ENCODE measurements at places on chromosomes 5 and 9.

DNA sequence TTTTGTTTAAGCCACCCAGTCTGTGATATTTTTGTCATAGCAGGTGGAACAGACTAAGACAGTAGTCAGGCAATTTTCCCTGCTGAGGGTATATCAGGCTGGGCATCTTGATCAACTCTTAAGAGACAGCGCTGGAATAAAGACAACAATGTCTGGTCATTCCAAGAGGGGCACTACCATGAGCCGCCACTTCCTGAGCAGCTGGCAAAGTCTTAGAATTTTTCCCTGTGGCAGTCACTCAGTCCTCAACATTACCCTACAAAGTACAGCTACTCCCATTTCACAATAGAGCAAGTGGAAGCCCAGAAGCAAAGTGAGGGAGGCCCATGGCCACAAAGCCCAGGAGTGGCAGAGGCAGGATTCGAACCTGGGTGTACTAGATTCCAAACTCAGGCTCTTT is 74.8 kb downstream of the SH3PXD2B start:
- no peak for DNase-seq

DNA sequence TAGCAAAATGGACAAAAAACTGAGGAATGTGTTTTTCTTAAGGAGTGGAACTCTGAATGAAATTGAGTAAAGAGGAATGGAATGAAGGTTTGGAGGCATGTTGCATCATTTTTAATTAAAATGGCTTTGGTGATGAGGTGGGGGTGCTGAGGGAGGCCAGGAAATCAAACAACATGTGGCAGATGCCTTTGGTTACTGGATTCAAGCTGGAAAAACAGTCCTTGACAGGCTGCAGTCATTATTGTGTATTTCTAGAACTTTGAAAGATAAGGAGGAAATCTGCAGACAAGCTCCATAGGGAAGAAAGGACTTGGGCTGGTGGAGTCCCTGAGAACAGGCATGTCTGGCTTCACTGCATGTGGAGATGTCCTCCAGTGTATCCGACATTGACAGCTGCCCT is 203.5 kb upstream of the HAPLN1 start:
- no peak for DNase-seq

GRCh38 chr9:14051419-14051818 is 262.5 kb downstream of the NFIB start:
- no peak for DNase-seq

DNA sequence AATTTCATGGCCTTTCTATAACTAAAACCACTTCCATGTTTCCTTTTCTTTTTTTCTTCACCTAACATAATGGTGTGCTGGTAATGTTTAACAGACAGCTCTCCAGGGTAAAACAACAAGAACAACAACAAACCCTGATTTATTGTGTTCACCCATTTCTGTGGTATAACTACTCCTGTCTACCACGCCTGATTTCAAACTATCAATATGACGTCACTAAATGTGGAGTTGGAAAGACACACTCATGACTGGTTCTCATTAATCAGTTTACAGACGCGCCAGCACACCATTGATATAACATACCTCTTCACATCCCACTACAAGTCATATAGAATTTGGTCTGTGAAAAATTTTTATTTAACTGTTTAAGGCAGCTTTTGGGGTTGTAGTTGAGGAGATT is 142.9 kb downstream of the ARRDC3 start:
- DNase-seq, result no peak

DNA sequence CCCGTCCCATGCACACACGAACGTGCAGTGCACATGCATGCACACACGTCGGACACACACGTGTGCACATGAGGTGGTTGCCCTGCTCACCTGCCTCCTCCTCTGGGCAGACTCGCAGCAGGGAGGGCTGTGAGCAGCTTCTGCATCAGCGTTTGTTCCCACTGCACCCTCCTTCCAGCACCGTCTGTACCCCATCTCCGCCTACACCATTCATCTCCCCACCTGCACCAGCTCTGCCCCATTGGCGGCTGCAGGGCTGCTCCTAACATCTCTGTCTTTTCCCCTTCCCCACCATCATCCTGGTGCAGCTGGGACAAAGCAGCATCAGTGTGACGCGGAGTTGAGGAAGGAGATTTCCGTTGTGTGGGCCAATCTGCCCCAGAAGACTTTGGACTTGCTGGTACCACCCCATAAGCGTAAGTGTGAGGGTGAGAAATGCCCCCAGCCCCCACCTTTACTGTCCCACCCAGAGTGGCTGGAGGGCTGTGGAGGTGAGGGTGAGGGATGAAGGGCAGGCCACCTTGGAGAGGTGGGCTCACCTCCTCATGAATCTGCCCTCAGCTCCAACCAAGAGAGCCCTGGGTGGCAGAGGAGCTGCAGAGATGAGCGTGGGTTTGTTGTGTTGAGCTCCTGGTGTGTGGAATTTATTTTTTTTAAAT is 234.6 kb downstream of the CACNA1B start:
- no peak for DNase-seq

DNA sequence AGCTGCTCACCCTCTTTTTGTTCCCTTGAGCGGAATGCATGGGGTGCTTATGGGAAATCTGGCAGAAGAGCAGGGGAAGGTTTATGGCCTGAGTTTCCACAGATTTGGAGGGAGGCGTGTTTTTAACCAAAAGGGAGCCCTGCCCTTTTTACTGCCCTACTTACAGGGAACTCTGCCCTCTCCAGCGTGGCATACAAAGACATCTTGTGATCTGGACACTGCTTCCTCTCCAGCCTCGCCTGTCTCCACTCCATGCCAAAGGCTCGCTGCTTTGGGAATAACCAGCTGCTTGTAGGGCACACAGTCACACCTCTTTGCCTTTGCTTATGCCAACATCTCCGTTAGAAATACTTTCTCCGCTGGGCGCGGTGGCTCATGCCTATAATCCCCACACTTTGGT is 314.2 kb downstream of the ARHGAP26 start:
- DNase-seq, result no peak

DNA sequence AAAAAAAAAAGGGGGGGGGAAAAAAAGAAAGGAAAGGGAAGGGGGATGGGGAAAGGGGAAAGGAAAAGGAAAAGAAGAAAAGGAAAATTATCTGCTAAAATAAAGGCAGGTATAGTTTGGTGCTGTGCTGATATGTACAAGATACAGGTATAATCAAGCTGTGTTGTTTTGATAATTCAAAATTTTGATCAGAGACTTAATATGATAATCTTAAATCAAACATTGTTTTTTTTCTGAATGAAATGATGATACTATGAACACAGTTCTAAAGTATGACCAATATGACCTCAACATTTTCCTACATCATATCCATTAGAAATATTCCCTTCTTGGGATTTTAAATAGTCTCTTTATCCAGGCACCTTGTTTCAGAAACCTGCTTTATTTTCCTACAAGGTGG is 115.6 kb upstream of the TRPM3 start:
- no peak for DNase-seq

DNA sequence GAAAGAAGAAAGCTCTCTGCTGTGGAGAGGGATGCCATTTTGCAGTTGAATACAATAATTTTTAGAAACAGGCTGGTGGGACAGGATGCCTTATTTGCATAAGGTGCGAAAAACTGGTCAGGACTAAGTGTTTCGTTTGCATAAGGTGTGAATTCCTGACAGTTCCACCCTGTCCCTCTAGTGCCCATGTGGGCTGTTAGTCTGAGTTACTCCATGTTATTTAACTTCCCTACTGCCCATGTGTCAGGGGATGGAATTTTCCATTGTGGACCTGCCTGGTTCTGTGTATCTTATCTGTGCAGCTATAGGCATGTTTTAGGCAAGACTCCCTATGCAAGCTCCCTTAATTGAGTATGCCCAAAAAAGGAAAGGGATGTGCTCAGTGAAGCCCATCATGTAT is 35.3 kb upstream of the NFIL3 start:
- no peak for DNase-seq

GRCh38 chr5:51517838-51518237 is 134.6 kb downstream of the ISL1 start:
- DNase-seq, result no peak
